ENCODE measurements at places on chromosomes 2 and 18.

DNA sequence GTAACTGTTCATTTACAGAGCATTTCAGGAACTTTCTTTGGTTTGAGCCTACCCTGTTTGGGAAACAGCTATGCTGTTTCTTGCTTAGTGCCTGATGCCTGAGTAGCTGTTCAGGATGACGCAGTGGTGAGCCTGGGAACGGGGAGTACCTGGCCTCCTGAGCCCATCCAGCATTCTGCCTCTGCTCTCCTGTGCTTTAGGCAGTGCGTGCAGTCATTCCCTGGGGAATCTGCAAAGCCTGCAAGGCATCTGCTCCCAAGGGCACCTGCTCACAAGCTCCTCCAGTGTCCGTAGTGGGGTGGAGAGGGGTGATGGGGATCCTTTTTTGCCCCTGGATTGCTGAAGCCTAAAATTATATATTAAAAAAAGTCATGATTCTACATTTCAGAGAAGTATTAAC is 68.8 kb downstream of the RAPGEF4 start:
- DNase-seq: no peak

DNA sequence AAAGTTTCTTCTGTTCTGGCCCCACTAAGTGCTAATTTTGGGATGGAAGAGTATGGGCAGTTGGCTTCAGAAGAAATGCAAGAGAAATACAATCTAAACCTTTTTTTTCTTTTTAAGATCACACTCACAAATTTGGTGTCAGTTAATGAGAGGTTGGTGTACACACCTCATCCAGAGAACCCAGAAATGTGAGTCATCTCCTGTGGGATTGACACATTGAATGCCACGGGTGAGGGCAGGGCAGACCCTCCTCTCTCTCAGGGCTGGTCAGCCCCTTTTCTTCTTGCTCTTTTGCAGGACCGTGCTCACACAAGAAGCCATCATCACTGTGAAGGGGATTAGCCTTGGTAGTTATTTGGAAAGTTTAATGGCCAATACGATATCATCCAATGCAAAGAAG is 19.2 kb downstream of the PRELID3A start:
- no peak for DNase-seq

GRCh38 chr2:44572196-44572900 is 210.6 kb downstream of the CAMKMT start:
- no peak for DNase-seq

DNA sequence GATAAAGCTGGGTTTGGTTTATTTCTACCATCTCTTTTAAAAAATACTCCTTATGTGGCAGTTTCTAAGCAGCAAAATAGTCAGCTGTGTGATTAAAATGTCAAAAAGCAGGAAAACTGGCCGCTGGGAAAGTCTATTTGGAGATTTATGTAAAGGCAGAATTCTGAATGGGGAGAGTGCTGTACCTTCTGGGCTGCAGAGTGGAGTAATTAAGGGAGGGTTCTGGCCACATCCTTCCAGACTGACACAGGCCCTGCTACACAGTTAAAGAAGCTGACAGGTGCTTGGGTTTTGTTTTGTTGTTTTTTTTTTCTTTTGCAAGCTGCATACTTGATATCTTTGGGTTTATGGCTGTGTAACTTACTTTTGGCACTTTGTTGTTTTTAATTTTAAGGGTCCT is 157.2 kb downstream of the WDSUB1 start:
- DNase-seq: no peak

GRCh38 chr2:224982910-224983711 is 59.2 kb downstream of the DOCK10 start:
- DNase-seq: no peak

DNA sequence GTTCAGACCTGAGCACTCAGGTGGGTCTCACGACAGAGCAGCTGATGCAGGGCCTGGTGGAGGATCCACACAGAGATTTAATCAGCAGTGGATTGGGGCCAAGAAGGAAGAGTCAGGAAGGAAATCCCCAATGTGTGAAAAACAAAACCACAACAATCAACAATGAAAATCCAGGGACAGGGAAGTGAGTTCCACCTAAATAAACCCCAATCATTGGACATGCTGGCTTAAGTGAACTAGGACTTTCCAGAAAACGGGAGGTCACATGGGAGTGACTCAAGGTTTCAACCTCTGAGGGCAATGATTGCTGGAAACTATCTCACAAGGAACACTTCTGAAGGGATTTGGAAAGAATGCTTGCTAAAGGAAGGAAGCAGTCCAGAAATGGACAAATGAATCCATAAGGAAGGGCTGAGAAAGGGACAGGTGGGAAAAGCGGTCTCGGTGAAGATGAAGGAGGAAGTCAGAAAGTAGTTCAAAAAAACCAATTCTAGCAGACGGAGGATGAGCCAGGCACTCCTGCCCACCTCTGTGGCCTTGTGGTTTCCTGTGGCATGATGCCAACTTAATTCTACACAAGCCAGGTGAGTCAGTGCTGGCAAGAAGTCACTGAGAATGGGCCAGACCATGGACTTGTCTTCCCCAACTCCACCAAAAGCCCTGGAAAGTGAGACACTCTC is 15.4 kb upstream of the XDH start:
- DNase-seq: no peak

- no peak for DNase-seq
Observed at GRCh38 chr2:156687715-156688114, 251.5 kb downstream of the GPD2 start.

Measured in KG1 (cell line).